ENCODE measurements at places on chromosomes 2 and 18.
A peak's percentile ranks its signal among the peaks of the same experiment; 100 is the strongest.

DNA sequence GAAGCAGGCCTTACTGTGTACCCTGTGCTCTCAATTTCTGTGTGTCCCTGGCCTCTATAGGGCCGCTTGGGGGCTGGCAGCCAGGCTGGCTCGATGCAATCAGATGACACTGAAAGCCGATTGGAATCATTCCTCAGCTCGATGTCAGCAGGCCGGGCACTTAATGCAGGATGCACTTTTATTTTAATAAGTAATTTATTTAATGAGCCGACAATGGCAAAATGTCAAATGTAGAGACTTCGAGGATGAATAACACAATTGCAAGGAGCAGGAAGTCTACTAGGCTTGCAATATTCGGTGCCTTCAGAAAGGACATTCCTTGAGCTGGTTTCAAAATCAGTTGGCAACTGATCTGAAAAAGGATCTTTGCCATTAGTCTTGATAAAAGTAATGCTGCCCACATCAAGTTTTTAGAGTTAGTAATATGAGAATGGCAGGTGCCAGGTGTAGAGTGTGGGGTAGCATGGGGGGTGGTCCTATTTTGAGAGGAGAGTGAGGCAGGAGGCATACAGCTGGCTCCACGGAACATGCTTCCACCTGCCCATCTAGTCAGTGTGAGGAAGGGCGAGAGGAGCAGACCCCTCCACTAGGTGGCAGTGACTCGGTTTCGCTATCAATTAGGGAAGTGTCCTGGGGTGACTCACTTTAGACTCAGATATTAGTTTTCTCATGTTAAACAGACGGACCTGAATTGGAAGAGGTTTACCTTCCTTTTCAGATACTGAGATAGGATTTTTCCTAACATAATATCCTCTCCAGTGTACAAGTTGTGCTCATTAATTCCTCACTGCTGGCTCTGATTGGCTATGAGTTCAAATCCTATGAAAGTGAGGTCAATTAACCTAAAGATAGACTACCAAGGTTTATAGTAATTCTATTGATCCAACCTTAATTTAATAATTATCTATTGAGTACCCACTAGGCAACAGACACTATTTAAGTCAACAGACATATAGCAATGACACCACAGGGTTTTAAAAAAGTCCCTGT is 80.9 kb downstream of the NABP1 start:
- DNase-seq, result peak; percentile 21

DNA sequence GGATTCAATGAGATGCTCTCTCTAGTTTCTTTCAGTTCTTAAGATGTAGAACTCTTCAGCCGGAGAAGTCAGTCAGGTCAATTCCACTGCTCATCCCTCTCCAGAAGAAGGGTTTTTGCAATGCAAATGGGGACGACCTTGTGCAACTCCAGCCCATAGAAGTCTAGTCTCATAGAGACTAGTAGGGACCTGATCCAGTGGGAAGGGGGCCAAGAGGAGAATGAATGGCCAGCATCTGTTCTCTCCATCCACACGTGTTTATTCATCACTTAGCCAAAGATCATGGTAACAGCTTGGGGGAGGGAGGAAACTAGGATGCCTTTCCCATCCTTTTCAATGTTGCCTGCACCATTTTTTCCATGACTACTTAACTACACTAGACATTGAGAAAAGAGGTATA is 120.2 kb downstream of the LAMA3 start:
- no peak for DNase-seq

GRCh38 chr2:54396798-54397197 is 59.3 kb upstream of the SPTBN1 start:
- DNase-seq, result no peak

- DNase-seq, result peak; percentile 26
Observed at GRCh38 chr2:101149241-101150192, 1.7 kb downstream of the TBC1D8 start.

GRCh38 chr2:230944757-230945372 is 19.8 kb upstream of the GPR55 start:
- DNase-seq, result no peak

GRCh38 chr2:108855194-108855593 is 68.6 kb downstream of the CCDC138 start:
- DNase-seq, result no peak

DNA sequence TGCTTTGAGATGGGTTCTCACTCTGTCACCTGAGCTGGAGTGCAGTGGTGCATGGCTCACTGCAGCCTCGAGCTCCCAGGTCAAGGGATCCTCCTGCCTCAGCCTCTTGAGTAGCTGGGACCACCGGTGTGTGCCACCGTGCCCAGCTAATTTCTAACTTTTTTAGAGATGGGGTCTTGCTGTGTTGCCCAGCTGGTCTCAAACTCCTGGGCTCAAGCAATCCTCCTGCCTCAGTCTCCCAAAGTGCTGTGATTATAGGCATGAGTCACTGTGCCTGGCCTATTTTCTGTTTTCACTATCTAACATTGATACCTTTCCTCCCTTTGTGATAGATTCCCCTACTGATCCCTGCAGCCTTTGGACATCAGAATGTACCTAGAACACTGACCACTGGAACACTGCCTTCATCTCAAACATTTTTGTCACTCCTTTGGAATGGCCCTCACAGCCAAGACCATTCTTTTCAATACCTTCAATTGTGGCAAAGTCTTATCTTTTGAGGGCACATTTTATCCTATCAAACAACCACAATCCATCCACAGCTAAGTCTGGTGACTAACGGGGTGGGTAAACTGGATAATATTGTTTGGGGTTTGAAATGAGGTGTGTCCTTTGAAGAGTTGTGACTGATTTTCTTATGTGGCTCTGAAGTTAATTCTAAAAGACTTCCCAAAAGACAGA is 43.7 kb downstream of the EPAS1 start:
- no peak for DNase-seq

DNA sequence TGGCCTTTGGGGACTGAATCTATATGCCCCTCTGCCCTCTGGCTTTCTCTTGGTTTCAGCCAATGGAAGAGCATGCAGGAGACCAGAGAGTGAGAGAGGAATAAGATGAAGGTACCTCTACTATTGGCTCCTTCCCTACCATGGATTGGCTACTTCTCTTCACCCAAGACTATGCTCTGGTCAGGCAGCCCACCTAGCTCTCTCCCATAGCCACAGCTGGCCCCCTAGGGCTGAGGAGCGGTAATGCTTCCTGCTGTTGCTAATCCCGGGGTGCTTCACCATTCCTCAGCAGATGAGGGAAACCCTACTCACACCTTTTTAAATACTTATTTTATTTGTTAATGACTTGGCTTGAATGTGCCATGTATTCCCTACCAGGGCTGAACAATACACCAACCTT is 142.4 kb downstream of the MREG start:
- DNase-seq, result no peak

DNA sequence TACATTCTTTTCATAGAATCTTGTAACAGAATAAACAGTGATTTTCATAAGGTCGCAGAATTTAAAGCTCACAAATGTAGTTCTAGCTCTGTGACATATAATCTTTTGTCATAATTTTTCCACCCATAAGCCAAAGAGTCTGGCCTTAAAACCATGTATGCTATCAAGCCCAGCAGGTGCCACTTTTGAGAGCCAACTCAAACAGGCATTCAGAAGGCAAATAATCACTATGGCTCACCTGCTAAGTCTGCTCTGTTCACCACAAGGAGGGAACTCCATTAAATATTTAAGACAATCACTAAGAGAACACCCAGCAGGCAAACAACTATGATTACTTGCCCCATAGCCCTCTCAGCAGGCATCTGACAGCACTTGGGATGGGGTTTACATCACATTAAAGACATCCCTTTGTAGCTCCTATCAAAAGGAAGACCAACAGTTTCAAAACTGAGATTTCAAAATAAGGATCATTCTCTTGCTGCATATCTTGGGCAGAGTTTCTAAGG is 241.6 kb downstream of the PDE11A start:
- DNase-seq, result no peak

DNA sequence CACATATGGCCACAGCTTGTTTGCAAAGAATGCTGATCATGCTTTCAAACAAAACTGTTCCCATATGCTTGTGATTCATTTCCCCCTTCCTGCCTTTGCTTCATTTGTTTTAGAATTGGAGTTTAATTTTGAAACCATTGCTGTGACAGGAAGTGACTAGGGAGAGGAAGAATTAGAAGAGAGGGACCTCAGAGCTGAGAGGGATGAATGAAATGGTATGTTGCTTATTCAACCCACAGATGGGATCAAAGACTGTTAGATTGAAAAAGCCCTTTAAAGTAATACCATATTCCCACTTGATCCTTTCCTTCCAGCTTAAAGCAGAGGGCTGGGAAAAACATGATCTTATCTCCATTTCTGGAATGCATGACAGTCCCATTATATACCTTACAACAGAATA is 106.2 kb upstream of the RNF152 start:
- no peak for DNase-seq

DNA sequence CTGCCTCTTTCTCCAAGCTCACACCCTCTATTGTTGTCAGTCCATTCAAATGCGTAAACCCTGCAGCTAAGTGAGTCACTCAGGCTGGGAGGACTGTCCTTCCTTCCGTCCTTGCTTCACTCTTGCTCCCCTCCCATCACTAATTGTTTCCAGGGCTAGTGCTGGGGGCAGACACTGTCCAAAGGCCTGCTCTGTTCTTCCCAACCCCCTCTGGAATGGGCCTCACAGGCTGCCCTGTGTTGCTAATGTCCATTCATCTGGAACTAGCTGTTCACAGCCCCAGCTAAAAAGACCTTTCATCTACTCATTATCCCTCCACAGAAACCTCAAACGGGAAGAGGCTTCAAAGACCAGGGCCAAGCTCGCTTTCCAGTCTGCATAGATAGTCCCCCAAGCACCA is 31.9 kb upstream of the NRP2 start:
- DNase-seq, result no peak
